Motor neuron (in vitro differentiated cells): ENCODE measurements at places on chromosomes 3 and 15. TPM values are rescaled to one million over a fixed set of nuclear protein-coding genes. Genes with fewer than 3 reads are reported as not detected.
A peak's percentile ranks its signal among the peaks of the same experiment; 100 is the strongest.

SERPINI2 gene
- 0.18 TPM in 1 of 2 replicates, not detected in the other for total RNA-seq

CADPS gene
- 196 and 232 TPM in 2 replicates for total RNA-seq

SPINK8 gene
- not detected in 2 replicates for total RNA-seq

IMPG2 gene
- 0.45 and 0.52 TPM in 2 replicates for total RNA-seq

CYP1A2 gene
- 0.05 and 0.13 TPM in 2 replicates for total RNA-seq

SLC9C1 gene
- total RNA-seq, result not detected in 2 replicates

FAM81A gene
- 1.2 and 1.3 TPM in 2 replicates for total RNA-seq

C15orf62 gene
- total RNA-seq, result 1.2 and 1.3 TPM in 2 replicates

CAND2 gene
- 5.3 and 6.8 TPM in 2 replicates for total RNA-seq

UTS2B gene
- total RNA-seq, result 1.6 and 1.7 TPM in 2 replicates

- ATAC-seq, result no peak
Measured at GRCh38 chr3:143525408-143525807, 322.9 kb downstream of the SLC9A9 start.

GRCh38 chr3:39255503-39256325 is 24.1 kb downstream of the CX3CR1 start:
- ATAC-seq, result no peak

DNA sequence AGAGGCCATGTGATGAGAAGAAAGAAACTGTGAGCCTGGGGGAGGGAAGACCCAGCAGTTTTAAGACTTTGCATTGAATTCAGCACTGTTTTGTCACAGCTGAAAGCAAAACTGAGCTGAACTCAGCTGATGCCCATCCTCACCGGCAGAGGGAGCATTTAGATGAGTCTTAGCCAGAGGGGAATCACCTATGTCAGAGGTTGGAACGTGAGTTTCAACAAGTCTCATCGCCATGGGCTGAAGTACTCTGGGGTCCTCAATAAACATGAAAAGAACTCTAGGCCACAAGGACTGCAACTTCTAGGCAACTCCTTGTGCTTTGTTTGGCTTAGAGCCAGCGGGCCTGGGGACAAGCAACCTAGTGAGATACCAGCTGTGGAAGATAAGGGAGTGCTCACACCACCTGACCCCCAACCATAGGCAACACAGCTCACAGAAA is 324.5 kb downstream of the TBL1XR1 start:
- no peak for ATAC-seq

- no peak for ATAC-seq
Measured at GRCh38 chr15:38602910-38603670, 38.5 kb upstream of the RASGRP1 start.

GRCh38 chr15:25087137-25087536 is 132.3 kb downstream of the SNRPN start:
- no peak for ATAC-seq

DNA sequence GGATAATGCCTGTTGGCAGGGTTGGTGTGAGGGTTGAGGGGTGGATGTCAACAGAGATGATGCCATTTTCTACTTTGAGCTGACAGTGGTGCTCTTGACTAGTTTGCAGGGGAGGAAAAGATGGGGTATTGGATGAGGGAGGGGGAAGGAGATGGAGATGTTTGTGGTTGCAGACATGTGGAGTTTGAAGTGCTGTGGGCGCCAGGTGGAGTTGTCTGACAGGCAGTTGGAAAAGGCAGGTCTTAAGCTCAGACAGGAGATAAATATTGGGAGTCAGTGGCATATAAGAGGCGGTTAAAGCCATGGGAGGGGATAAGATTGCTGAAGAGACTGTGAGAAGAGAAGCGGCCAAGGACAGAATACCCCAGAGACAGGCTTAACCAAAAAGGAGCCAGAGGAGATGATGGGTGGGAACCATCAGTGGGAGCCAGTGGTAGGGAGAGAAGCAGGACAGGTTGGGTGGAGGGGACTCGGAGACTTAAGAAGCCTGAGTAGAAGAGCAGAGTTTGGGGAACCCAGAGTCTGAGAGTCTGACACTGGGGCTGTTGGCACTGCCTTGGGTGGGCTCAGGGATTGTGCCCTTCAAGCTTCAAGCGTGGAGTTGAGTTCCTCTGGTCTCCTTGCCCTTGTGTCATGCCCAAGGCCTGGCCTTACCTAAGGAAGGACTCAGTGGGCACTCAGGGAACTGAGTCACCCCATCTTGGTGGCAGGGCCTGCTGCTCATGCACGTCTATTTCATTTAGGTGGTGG is 13.9 kb downstream of the COPG1 start:
- ATAC-seq, result no peak

DNA sequence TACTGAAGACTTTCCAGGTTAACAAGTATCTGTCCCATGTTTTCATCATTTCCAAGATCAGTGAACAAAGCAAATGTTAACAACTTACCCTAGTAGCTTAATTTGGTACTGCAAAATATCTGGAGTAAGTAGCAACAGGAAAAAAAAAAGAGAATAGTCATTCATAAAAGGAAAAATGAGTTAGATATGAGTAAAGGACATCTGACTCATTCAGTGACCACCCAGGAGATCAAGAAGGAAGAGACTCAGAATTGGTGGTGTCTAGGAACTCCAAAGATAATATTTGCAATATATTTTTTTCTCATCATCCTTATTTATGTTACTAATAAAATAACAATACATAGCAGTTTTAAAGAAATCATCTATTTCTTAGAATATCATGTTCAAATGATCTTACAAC is 253.8 kb upstream of the COL8A1 start:
- no peak for ATAC-seq

GRCh38 chr3:87796137-87796842 is 262.5 kb downstream of the CGGBP1 start:
- ATAC-seq, result no peak

- no peak for ATAC-seq
Measured at GRCh38 chr3:190589326-190589725, 75.4 kb downstream of the IL1RAP start.

GRCh38 chr3:164879201-164879600 is 199.1 kb downstream of the SI start:
- no peak for ATAC-seq

- ATAC-seq, result no peak
Measured at GRCh38 chr3:188309437-188310269, 155.7 kb downstream of the LPP start.

DNA sequence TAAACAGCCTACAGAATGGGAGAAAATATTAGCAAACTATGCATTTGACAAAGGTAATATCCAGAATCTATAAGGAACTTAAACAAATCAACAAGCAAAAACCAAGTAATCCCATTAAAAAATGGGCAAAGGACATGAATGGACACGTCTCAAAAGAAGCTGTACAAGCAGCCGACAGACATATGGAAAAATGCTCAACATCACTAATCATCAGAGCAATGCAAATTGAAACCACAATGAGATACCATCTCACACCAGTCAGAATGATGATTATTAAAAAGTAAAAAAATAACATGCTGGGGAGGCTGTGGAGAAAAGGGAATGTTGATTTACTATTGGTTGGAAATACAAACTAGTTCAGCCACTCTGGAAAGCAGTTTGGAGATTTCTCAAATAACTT is 30.7 kb upstream of the PPM1L start:
- no peak for ATAC-seq

DNA sequence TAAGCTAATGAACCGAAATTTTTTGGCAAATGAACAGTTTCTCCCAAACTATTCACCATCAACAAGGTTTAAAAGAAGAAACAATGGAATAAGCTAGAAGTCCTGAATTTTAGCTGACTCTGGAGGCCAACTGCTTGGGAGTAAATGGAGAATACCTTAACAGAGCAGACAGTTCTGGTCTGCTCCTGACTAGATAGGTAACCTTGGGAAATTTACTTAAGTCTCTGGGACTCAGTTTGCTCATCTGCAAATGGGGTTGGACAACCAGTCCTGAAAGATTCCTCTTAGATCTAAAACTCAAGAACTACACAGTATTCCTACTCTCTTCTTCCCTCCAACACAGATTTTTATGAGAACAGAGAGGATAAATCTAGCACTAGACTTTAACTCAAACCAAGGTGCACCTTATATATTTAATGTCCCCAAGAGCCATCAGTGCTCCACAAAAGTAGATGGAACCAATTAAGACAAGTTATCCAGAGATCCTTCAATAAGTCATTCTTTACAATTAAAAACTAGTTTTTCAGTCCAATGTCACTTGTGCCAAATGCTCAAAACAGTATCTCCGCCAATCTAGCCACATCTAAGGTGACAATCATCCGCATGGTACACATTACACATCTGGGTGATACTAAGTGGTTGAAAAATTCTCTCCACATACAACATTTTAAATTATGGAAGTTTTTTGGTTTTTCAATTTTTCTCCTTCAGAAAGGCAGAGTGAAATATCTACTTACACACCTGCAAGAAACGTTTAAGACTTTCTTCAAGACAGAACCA is 1.5 kb downstream of the RHOA start:
- no peak for ATAC-seq

DNA sequence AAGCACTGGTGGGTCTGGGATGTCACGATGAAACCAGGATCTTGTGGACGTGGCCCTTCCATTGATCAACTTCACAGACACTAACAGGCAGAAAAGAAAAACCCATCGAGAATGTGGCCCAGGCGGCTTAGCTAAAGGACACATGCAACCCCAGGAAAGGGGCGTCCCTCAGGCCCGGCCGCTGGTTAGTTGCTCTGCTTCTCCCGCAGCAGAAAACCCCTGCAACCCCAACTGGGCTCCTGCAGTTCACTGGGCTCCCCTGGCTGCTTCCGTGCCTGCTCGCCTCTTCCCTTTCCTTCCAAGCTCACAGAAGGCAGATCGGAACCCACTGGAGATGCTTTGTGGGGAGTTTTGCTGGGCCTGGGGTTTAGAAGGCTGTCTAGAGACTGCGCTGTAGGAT is 1.1 kb downstream of the GASK1A start:
- ATAC-seq, result no peak

GRCh38 chr3:53696401-53697172 is 149.6 kb downstream of the CHDH start:
- no peak for ATAC-seq

GRCh38 chr3:131701153-131701770 is 198.5 kb upstream of the MRPL3 start:
- ATAC-seq, result no peak

DNA sequence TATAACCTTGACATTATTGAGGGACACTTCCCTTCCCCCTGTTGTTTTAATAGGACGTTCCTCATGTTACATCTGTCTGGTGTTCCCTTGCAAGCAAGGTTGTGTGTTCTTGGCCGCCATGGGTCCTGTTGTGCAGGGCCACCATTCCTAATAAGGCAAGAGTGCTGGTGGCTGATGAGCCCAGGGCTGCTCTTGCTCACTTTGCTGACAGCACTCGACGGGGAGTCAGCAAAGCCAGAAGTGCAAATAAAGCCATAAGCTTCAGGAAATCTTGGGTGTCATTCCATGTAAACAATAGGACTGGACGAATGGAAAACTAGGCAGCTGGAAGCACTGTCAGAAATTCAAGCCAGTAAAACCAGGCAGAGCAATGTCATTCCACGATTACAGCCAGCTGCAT is 75.8 kb downstream of the SQOR start:
- ATAC-seq, result no peak

DNA sequence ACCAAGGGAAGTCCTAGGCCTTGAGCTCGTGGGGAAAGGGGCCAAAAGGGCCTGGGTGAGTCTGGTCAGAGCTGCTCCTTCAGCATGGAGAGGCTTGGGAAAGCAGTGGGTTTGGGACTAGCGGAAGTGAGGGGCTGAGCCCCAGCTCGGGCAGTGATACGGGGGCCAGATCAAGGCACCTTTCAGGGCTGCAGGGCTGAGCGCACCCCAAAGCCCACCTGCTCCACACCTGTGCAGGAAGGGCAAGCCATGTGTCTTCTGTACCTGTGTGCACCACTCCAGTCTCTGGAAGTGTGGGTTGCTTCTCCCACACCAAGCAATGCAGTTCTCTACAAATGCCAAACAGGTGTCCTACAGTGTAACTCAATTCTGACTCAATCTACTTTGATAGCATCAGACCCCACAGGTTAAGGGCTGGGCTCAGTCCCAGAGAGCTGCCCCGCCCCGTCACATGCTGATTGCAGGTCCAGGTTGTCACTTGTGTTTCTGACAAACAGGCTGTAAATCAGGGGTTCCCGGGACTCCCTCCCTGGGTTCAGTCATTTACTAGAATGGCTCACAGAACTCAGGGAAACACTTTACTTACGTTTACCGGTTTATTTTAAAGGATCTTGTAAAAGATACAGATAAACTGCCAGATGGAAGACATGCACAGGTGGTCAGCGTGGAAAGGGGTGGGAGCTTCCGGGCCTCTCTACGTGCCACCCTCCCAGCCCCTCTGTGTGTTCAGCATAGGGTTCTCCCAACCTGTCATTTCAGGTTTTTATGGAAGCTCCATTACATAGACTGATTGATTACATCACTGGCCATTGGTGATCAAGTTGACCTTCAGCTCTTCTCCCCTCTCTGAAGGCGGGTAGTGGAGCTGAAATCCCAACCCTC is 28.8 kb upstream of the KLF13 start:
- no peak for ATAC-seq

DNA sequence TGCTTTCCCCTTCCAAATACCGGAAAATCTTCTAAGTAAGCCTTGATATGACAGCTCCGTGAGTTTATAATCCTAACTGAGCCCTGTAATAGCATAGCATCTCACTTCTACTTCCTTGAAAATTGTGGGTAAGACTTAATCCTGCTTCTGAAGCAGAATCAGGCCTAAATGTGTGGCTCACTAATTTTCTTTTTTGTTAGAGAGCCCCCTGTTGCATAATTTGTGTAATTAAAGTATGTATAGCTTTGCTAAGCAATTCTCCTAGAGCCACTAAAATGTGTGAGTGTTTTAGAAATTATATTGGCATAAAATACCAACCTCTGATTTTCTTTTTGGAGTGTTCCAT is 304.4 kb downstream of the FGF12 start:
- ATAC-seq, result peak; percentile 16

- no peak for ATAC-seq
Measured at GRCh38 chr3:89974903-89975519, 867.6 kb downstream of the EPHA3 start.

GRCh38 chr15:43267439-43267838 is 711 bp upstream of the TGM5 start:
- ATAC-seq, result no peak

GRCh38 chr3:107845380-107846278 is 245.2 kb downstream of the CD47 start:
- peak; percentile 78 for ATAC-seq

DNA sequence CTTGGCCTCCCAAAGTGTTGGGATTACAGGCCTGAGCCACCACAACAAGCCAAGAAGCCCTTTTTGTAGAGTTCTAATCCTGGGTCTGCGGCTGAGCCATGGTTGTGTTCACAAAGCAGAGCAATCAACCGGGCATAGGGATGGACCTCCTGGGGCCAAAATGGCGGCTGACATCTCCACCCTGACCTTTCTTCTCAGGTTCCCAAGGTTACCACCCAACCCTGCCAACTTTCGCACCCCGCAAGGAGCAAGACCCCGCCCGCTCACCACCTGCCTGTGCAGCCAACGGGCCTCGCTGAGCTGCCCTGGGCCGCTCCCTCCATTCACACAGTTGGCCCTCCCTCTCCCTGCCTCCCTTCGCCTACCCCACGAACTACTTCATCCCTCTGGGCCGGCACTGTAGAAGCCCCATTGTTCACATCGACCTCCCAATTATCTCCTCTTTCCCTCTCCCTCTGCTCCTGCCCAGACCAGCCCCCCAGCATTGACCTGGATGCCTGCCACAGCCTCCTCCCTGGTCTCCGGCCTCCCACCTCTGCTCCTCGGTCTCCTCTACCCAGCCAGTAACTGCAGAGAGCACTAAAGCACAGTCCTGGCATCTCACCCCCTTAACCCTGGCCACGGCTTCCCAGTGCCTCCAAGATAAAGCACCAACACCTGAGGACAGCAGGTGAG is 62.0 kb upstream of the TFRC start:
- no peak for ATAC-seq
